ENCODE measurements at places on chromosomes 1 and 21.

- DNase-seq, result no peak
These were observed 151.9 kb upstream of the CTTNBP2NL start for GRCh38 chr1:112244131-112244530.

GRCh38 chr1:30929135-30929889 lies 20.8 kb upstream of the SDC3 start:
- peak; percentile 56 for DNase-seq

- no peak for DNase-seq
These were observed 1.2 kb upstream of the NBPF1 start for GRCh38 chr1:16614361-16615252.

- DNase-seq, result no peak
These were observed 484.4 kb downstream of the PLA2G4A start for GRCh38 chr1:187313115-187313514.

- no peak for DNase-seq
These were observed 99.1 kb downstream of the PTGER3 start for GRCh38 chr1:70948396-70949017.

GRCh38 chr1:213783893-213784292 lies 203.9 kb upstream of the PROX1 start:
- no peak for DNase-seq

DNA sequence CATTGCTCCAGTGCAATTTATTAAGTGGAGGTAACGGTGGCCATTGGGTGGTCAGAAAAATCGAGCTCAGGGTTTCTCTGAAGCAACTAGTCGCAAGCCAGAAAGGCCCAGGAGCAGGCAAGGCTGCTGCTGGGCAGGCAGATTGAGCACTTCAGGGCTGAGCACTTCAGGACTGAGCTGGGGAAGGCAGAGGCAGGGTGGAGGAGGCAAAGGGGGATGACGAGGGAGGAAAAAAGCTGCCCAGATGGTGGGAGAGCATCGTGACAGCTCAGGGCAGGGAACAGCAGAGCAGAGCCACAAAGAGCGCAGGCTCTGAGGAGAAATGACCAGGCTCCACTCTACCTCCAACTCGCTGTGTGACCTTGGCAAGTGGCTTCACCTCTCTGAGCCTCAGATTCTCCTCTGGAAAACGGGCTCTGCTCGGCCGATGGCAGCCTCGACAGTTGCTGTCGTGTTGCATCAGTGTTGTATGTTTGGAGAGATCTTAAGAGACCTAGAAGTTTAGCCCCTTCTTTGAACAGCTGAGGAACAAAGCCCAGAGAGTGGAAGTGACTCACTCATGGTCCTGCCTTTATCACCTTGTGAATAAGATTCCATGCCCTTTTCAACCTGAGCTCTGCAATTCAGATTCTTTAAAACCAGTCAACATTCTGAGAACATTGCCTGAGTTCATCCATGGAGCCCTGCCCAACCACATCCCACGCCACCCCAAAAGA lies 141.4 kb downstream of the SYF2 start:
- DNase-seq, result peak; percentile 60

Data from myocyte (in vitro differentiated cells).